ENCODE measurements at places on chromosomes 16 and 17. TPM values are rescaled to one million over a fixed set of nuclear protein-coding genes. Genes with fewer than 3 reads are reported as not detected.

The ARMC5 gene
- 15.9 TPM for total RNA-seq

The DYNLRB2 gene
- total RNA-seq, result not detected

The CA5A gene
- not detected for total RNA-seq

The ATP6V0A1 gene
- total RNA-seq, result 103 TPM

The DNAJA2 gene
- 56.5 TPM for total RNA-seq

The PIRT gene
- not detected for total RNA-seq

The ZNF287 gene
- total RNA-seq, result 8.0 TPM

The SKAP1 gene
- total RNA-seq, result 2.1 TPM

- peak; percentile 90 for DNase-seq
Observed at GRCh38 chr17:76278952-76279741, 14.0 kb downstream of the UBALD2 start.

DNA sequence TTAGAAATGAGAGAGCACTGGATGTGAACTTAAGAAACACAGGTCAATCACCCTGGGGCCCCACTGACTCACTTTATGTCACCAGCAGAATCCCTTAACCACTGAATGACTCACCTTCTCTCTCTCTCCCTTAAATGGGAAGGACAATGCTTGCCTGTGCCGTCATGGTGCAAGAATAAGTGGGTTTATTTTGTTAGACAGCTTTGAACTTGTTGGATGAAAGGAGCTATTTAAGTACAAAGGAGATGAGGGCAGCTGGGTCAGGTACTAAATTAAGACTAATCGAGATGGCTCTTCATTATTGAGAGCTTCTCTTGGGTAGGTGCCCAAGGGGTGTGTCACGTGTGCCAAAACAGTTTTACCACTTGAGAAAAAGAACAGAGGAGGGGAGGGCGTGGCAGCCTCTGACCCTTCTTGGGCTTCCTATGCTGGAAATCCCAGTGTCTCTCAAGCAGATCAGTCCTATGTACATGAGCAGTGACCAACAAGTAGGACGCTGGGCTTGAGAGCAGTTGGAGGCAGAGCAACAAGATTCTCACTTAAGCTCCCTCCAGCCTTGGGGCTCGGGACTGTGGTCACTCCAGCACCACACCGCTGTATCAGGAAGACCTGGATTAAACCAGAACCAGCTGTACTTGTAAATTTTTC is 6.7 kb upstream of the KRT31 start:
- no peak for DNase-seq

GRCh38 chr17:79294459-79295071 is 219.9 kb downstream of the ENGASE start:
- DNase-seq, result peak; percentile 91

- DNase-seq, result no peak
Observed at GRCh38 chr17:36807496-36808179, 129.6 kb upstream of the LHX1 start.

DNA sequence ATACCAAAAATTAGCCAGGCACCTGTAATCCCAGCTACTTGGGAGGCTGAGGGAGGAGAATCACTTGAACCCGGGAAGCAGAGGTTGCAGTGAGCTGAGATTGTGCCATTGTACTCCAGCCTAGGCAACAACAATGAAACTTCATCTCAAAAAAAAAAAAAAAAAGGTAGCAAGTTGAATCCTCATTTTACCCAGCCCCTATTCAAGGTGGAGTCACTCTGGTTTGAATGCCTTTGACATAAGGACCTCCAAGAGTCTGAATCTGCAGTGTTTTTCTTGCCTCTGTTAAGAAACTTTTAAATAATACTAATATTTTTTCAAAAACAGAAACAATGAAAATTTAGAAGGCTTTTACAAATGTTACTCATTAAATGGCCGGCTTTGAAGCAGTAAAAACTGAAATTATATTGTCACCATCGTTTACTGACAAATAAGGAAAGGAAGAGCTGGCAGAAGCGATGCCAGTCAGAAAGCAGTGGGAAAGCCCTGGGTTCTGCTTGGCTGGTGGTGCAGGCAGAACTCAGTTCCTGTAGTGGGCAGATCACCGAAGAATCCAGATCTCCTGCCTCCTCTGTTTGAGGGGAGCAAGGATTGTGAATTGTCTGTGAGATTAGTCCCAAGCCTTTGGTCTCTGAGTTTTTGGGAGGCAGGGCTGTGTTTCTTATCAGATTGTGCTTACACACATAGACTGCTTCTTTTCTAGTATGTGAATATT is 99.7 kb upstream of the HAS3 start:
- no peak for DNase-seq

DNA sequence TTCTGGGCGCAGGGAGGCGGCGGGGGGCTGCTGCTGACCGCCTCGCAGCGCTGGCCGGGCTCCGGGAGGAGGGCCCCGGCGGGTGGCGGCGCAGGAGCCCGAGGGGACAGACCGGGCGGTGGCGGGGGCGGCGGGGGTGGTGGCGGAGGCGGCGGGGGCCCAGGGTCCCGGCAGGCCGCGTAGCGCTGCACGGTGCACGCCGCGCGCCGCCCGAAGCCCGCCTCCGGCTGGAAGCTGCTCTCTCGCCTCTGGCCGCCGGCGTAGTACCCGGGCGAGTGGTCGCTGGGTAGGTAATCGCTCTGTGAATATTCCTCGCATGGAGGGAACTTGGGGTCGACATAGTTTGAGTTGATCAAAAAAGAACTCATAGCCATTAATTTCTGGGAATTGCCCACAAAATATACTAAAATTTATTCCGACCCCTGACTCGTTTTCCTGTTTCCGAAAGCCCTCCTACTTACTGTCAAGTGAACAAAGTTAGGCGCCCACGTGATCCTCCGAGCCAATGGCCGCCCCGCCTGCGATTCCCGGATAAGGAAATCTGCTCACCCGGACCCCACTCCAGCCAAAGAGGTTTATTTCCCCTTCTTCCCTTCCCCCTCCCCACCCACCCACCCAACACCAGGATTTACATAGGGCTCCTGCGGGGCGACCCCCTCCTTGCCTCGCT is at the start of gene HOXB4:
Gene HOXB4 (minus strand): TSS at position 405 of the 670 bp plus-strand sequence. CDS start 31 bp downstream, at position 374.
- DNase-seq, result peak; percentile 69

GRCh38 chr16:85157813-85158742 is 45.8 kb upstream of the CIBAR2 start:
- DNase-seq, result no peak

DNA sequence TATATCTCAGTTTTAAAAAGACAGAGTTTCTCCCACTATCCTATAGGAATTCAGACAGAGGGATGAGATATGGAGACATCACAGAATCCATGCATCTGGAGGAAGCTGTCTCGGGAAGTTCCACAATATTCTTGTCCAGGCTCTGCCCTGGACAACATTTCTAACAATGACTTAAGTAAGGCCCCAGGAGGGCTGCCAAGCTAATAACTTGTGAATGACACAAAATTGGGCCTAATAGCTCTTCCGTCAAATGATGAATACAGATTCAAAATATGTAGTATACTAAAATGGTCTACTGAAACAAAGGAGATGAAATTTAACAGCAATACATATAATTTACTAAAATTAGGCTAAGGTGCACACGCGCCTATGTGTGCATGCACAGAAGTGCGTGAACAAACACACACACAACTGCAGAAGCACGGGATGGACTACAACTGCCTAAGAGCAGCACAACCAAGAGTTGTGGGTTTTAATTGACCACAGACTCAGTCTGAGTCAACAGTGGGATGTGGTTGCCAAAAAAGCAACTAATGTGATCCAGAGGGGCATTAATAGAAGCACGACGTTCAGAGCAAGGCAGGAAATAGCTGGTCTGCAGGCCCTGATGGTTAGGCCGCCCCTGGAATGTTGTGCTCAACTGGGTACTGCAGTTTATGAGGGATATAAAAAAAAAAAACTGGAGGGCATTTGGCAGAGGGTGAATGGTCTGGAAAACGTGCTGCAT is 26.3 kb upstream of the HS3ST2 start:
- no peak for DNase-seq

DNA sequence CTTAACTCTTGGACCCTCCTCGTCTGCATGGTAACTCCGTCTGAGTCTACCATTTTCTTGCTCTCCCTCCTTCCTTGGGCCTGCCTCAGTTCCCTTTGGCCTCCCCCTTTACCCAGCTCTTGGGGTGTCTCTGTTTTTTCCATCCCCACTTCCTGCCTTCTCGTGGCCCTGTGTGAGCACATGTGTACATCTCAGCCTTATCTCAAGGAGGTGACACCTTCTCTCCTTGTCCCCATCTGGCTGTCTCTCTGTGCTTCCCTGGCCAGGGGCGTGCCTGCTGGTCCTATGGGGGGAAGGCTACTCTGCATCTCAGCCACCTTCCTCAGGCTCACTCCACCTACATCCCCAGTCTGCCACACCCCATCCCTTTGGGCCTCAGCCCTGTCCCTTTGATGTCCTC is 6.6 kb downstream of the CTF1 start:
- peak; percentile 19 for DNase-seq

DNA sequence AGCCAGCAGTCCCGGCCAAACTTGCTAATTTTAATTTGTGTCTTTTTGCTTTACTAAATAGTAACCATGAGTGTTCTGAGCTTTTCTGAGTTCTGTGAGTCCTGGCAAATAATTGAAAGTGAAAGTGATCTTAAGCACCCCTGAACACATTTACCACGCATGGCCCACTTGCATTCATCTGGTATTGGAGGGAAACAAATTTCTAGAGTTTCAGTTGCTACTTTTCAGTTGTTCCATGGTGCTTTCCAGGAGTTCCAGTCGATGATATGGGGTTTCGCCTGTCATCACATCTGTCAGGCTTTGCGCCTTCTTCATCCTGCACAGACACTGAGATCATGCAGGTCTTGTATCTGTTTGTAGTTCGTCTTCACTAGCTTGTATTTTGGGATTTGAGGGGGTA is 44.1 kb downstream of the CRLF3 start:
- DNase-seq, result no peak

- no peak for DNase-seq
Observed at GRCh38 chr17:28159004-28159403, 116.5 kb downstream of the NLK start.

- no peak for DNase-seq
Observed at GRCh38 chr16:2042171-2042985, 5.3 kb downstream of the NTHL1 start.

DNA sequence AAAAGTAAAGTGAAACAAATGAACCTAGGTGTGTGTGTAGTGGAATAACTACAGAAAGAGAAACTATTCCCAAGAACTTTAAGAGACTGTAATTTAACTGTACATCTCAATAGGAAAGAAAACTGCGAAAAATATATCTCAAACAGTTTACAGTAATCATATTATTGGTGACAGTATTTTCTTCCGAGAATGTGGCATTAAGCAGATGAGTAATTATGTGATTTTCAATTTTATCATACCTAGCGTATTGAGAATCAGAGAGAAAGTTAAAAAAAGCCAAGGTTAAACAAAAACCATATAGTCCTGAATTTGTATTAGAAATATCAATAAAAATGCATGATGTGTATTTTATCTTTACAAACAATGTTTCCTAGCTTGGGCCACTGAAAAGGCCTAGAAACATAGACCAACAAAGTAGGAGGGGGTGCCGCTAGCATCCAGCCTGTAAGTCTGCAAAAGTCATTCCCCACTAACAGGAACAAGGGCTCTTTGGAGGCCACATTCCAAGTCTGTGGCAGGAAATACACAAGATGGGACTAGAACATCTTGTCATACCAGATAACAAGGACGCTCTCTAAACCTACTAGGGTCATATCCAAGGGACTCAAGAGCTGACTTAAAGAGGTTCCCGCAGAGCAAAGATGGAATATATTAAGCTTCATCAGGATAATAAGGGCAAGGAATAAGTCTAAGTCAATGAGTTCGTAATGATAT is 20.5 kb downstream of the RNF157 start:
- peak; percentile 28 for DNase-seq

- DNase-seq, result no peak
Observed at GRCh38 chr17:42743595-42744282, 1.1 kb downstream of the EZH1 start.

DNA sequence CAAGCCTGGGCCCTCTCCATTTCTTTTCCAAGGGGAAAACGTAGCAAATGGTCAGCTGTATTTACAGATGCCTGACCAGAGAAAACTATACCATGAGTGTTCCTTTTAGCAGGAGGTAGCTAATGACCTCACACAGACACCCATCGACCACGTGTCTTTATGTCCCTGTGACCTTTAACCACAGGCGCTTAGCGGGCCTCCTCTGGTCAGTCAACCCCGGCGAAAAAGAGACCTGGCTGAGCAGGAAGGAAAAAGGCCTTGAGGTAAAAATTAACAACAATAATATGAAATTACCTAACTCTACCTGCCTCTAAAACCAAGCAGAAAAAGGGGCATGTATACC is 9.1 kb downstream of the NUDT16L1 start:
- no peak for DNase-seq

DNA sequence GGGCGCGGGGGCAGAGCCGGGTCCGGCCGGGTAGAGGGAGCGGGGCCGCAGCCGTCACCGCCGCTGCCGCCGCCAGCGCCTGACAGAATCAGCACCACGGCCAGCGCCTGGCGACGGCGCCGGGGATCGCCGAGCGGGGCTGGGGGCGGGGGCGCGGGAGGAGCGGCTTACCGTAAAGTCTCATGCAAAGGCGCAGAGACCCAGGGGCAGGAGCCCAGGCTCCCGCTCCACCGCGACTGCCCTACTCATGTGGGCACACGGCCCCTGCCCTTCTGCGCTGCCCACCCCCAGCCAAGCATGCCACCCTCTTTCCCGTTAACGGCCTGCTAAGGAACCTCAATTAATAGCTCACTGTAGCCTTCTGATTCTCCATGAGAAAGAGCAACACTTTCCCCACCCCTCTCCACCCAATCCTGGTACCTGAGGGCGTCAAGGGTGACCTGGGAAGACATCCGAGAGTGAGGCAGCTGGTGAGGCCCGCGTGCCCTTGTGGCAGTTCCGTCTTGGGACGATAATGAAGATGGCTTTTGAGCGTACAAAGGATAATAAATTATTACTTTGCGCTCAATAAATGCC is at the start of gene SEZ6:
Gene SEZ6 (minus strand): TSS at position 98 of the 576 bp plus-strand sequence. CDS start 164 bp downstream, outside the sequence.
- peak; percentile 94 for DNase-seq

GRCh38 chr17:44039829-44040635 is 25.3 kb upstream of the TMEM101 start:
- no peak for DNase-seq

DNA sequence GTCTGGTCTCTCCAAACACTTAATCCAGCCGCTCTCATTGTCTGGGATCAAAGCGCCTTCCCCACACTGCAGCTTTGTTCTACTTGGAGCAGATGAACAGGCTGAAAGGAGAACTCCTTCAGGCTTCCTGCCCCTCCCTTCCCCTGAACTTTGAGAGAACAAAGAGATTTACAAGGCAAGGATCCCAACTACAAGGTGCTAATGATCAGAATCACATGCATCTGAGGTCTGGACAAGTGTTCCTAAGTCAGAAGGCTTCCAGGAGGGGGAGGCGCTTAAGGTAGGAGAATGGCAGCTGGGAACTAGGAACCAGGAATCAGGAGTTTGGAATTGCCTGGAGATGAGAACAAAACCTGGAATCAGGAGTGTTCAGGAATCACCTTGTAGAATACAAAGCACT is 606.3 kb upstream of the CDH11 start:
- DNase-seq, result peak; percentile 4

DNA sequence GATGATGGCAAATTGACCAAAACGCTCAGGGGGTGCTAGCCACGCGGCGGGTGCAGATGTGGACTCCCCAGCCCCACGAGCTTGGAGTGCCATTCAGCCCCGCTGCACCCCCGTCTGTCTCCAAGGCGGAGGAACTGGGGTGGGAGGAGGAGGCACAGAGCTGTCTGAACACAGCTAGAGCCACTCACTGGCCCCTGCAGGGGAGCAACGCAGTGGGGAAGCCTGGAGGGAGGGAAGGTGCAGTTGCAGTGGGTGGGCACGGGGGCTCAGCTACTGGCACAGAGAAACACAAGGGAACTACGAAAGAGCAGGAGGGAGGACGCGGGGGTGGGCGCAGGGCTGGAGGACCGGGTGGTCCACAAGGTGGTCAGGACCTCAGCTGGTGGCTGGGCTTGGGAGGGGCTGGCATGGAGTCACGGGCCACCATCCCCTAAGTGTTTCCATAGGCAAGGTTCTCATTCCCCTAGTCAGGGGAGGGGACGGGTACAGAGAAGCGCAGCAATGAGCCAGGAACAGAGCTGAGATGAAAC is 46.3 kb upstream of the CDR2 start:
- no peak for DNase-seq

GRCh38 chr16:9827062-9827752 is 355.0 kb downstream of the GRIN2A start:
- DNase-seq, result no peak

Data from endothelial cell (in vitro differentiated cells).